ENCODE measurements at places on chromosomes 7 and 10.

- DNase-seq = no peak
Measured at GRCh38 chr10:104333032-104333727, 5.1 kb downstream of the ITPRIP start.

GRCh38 chr7:116522247-116522646 lies 2.6 kb upstream of the CAV1 start:
- DNase-seq = no peak

- DNase-seq = no peak
Measured at GRCh38 chr10:132061465-132061864, 4.3 kb upstream of the JAKMIP3 start.

GRCh38 chr7:98142658-98143057 lies 36.0 kb downstream of the LMTK2 start:
- no peak for DNase-seq

DNA sequence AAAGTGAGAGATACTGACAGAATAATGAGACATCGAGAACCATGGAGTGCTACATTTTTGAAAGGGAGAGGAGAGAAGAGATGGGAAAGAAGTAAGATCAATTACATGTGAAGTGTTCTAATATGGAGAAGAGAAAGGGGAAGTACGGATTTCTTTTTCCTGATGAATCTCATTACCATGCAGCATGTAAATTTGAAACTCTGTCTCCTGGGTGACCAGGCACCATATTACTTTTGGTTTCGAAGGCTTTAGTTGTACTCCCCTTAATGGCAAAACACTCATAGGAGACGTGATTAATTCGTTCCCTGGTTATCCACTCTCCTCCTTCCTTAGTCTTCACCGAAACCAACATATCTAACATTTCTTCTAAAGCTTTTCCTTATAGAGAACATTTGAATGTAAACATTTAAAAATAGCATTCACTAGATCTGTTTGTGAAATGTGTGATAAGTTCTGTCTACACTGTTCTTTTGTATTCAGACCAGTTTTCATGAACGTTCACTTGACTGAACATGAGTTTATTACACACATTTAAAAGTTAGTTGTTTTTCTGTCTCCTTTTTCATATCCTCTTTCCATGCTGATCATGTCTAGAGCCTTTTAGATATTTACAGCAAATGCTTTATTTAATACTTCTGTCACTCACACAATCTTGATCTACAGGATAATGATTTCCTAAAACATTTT lies 80.2 kb upstream of the MSRB2 start:
- no peak for DNase-seq

DNA sequence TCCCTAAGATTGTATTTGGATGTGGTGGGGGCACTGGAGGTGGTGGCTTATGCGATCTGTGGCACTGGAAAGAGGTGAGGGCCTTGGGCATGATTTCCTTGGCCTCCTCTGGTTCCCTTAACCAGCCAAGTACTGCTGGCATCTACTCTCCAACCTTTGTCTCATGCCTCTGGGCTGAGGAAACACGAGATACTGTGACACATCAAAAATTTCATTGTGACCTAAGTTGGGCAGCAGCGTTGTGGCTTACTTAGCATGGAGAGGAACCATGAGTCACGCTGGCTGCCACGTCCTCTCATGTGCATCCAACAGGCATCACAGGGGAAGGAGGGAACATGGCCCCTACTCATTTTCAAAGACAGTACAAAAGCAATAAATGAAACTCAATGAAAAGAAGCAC lies 29.7 kb upstream of the GSDME start:
- no peak for DNase-seq

DNA sequence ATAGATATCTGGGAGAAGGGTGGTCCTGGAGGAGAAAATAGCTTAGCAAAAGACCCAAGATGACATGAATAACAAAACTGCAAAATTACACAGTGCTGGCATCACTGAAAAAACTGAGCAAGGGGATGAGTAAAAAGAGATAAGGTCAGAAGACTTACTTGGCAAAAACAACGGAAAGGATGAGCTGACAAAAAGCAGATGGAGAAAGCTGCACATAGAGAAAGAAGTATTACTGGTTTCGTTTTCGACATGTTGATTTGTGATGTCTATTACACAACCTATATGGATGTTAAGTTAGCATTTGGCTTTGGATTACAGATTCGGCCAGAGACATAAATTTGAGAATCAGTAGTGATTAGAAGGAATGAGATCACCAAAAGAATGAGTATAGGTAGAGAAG lies 132.1 kb downstream of the MACC1 start:
- DNase-seq = no peak

- DNase-seq = no peak
Measured at GRCh38 chr7:92622685-92623084, 32.5 kb upstream of the FAM133B start.

DNA sequence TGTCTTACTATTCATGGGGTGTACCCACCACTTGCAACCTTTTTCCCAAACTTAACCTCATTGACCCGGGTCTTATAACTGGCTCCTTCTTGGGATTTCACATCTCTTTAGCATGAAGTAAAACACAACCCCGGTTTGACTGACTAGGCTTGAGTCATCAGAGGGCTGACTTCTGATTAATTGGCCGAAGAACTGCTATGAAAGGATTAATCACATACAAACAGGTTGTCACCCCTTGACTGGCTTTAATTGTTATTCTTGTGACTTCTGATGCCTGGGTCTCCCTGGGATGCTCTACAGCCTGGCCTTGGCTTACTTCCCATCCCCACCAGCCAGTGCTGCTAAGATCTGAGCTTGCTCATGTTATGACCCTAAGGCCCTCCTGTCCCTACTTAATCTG lies 8.8 kb upstream of the CRPPA start:
- DNase-seq = no peak

GRCh38 chr10:113842171-113842570 lies 11.7 kb downstream of the DCLRE1A start:
- DNase-seq = no peak

DNA sequence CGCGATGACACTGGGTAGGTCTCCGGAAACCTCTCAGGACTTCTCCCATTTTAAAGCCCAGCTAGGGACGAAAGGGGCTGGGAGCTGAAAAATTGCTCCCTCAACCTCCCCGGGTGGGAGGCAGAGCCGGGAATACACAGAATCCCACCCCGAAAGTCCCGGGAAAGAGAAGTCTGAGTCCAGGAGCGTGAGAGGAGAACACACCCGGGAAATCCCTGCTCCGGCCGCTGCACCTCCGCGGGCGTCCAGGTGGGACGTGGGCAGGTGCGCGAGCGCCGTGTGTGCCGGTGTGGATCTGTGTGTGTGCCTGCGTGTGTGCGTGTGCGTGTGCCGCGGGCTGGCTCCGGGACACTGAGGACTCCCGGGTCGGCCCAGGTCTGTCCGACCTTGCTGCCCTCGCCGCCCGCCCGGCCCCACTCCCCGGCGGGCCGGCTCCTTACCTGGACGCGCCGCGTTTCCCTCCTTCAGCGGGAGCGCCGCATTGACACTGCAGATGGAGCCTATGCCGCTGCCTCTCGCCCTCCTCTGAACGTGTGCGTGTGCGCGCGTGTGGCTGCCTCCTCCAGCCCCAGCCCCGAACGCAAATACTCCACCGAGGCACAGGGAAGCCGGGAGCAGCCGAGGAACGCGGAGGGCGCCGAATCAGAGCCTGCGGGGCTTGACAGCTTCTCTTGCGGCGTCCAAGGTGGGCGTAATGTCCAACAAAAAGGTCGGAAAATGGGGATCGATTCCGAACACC lies at the start of gene PLXNA4:
Gene PLXNA4 (minus strand): TSS at position 489 of the 739 bp plus-strand sequence. CDS start 67,777 bp downstream, outside the sequence.
- no peak for DNase-seq

GRCh38 chr10:101282947-101283346 lies 53.7 kb upstream of the LBX1 start:
- no peak for DNase-seq

GRCh38 chr10:23053036-23053435 lies 42.3 kb upstream of the MSRB2 start:
- no peak for DNase-seq

DNA sequence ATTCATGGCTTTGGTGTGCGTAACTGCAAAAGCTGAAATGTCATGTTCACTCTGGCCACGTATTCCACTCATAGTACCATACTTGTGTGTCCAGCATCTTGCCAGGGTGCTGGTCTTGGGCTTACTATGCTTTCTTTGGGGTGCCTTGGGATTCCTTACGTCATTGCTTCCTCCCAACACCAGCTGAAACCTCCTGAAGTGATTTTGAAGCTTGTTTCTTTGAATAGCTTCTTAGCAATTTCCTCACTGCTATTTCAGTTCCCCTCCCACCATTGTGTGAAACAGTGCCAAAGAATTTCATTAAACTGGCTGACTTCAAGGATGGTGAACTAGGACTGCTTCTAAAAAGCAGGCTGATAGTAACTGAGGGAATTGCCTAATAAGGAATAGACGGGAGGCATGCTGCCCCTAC lies 36.9 kb downstream of the ENTPD1 start:
- DNase-seq = no peak

- DNase-seq = peak; percentile 21
Measured at GRCh38 chr7:1176891-1177373, 16.9 kb upstream of the ZFAND2A start.

DNA sequence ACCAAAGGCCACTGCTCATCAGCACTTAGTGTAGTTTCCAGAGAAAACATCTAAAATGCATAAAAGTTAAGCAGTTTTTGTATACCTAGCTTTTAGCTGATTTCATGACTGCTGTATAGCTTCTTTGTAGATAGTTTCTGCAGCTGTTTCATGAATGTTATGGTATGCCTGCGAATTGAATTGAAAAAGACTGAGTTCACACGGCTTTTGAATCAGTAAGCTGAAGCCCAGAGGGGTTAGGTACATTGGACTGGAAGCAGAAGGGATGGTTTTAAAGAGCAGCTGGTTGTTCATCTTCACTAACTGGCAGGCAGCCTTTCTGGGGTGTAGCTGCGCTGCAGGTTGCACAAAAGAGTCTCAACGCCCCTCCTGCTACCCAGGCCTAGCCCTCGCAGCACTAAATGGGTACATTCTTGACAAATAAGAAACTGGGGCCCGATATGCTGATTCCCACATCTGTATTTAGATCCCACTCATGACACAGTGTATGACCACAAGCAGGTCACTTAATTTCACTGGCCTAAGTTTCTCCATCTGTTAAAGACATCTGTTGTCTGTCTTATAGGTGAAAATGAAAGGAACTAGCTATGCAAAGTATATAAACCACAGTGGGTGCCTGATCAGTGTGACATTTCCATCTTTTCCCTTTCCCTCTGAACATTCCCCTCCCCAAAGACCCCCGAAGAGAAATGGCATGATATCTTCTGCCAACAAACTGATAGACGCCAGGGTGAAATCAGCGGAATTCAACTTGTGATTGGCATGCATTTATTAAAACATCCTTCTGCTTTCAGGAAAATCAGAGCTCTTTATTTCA lies 85.9 kb upstream of the AGBL3 start:
- DNase-seq = no peak

DNA sequence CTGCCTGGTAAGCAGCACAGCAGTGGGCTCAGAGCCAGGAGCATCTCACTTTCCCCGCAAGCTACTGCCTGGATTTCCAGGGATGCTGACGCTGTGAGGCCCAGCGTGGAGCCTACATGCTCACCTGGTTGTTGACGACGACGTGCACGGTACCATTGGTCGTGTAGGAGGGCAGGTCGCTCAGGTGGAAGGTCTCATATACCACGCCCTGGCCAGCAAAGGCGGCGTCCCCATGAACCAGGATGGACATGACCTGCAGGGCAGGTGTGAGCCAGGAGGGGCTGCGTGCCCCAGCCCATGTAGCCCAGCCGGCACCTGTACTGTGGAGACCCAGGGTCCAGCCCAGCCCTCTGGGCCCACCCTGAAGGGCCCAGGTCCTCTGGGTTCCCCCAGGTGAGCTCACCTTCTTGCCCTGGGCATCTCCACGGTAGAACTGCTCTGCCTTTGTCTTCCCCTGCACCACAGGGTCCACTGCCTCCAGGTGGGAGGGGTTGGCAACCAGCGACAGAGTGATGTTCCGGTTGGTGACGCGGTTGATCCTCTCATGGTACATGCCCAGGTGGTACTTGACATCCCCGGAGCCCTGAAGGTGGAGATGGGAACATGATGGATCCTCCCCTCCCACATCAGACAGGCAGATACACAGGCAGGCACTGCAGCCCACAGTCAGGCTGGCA lies 15.4 kb downstream of the OGDHL start:
- no peak for DNase-seq

- DNase-seq = no peak
Measured at GRCh38 chr10:13711291-13711690, 124.5 kb downstream of the PRPF18 start.

DNA sequence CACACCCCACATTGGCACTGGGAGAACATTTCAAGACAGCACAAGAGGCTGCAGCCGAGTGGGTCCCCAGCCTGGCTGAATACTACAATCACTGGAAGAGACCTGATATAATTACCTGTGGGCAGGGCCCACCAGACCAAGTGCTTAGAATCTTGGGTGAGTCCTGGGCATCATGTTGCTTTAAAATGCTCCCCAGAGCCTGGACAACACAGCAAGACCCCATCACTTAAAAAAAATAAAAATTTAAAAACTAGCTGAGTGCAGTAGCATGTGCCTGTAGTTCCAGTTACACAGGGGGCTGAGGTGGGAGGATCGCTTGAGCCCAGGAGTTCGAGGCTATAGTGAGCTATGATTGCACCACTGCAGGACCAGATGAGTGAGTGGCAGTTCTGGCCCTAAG lies 28.1 kb downstream of the FAM171A1 start:
- no peak for DNase-seq
